ENCODE measurements at places on chromosomes 5 and 9.

GRCh38 chr9:122810306-122810946 is 10.5 kb downstream of the OR1K1 start:
- peak; percentile 80 for DNase-seq

- no peak for DNase-seq
These were observed 153.2 kb downstream of the TARS1 start for GRCh38 chr5:33594006-33594405.

DNA sequence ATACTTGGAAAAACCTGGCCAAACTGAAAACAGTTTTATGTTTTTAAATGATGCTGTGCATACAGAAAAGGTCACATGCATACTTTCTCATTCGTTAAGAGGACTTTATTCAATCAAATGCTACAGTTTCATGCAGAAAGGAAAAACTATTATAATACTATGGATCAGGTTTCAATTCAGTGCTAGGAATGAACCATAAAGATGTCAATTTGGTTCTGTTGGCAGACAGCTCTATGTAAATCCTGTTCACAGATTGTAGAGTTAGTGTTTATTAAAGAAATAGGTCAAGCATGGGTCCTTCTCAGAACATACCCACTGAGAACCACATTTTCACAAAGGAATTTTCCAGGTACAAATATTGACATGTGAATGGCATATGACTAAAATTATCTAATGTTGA is 57.1 kb downstream of the RETREG1 start:
- DNase-seq: no peak

GRCh38 chr9:2574203-2574602 is 47.4 kb upstream of the VLDLR start:
- DNase-seq: no peak

- DNase-seq: no peak
These were observed 4.3 kb upstream of the ITGA1 start for GRCh38 chr5:52783226-52783959.

GRCh38 chr5:155773680-155774079 is 553.3 kb upstream of the SGCD start:
- DNase-seq: no peak

GRCh38 chr9:72681283-72681630 is 159.8 kb downstream of the TMC1 start:
- no peak for DNase-seq

GRCh38 chr9:126615245-126615790 is 1.6 kb downstream of the LMX1B start:
- DNase-seq: peak; percentile 67

GRCh38 chr9:35854091-35854762 is 16.0 kb downstream of the OR13J1 start:
- DNase-seq: no peak

GRCh38 chr5:56838409-56839039 is 23.2 kb downstream of the MAP3K1 start:
- DNase-seq: peak; percentile 52

- no peak for DNase-seq
These were observed 298.5 kb upstream of the KIF2A start for GRCh38 chr5:62007457-62007856.

- no peak for DNase-seq
These were observed 149.5 kb upstream of the LHFPL2 start for GRCh38 chr5:78797936-78798672.

DNA sequence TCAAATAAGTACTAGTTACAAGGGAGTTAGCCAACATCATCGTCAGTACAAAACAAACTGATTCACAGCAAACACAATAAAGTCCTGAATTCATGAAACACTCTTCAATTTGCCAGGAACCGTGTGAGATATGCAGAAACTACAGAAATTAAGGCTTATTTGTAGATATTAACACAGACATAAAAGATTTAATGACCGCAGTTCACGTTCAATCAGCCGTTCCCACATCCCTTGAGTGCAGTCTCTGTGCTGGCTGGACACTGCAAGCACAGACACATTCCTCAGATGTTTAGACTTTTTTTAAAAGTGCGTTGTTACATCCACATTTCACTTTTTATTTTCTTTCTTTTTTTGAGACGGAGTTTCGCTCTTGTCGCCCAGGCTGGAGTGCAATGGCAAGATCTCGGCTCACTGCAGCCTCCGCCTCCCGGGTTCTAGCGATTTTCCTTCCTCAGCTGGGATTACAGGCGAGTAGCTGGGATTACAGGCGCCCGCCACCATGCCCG is 566 bp upstream of the CEP78 start:
- no peak for DNase-seq

- DNase-seq: peak; percentile 97
These were observed 197.4 kb downstream of the GAS1 start for GRCh38 chr9:86749894-86750255.

GRCh38 chr5:179585941-179586401 is 35.6 kb downstream of the RUFY1 start:
- DNase-seq: no peak
